Hematopoietic multipotent progenitor cell treated with erythropoietin and hydrocortisone succinate and interleukin-3 and kit ligand, for 17 days (in vitro differentiated cells): ENCODE measurements at places on chromosomes 4 and X.

- no peak for DNase-seq
These were observed 45.4 kb downstream of the TIGD4 start for GRCh38 chr4:152734015-152734698.

DNA sequence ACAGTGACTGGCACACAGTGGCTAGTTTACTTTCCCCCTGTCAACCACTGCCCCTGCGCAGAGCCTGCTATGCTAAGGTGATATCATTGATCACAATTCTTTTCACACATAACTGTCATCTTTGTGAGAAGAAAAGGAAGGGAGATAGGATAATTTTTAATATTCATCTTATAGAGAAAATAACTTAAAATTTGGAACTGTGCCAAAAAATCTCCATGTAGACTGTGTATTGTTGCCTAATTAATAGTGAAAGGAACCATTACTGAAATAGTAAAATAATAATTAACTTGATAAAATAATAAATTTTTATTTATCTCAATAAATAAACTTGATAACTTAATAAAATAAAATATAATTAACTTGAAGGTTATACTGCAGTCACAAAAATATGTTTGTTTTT, 1069.4 kb downstream of the C4orf33 start:
- no peak for DNase-seq

- DNase-seq: no peak
These were observed 152.2 kb downstream of the TACR3 start for GRCh38 chr4:103567591-103567990.

- DNase-seq: peak; percentile 25
These were observed at the start of gene CTPS2 for GRCh38 chrX:16712548-16713155. CTPS2 (minus strand) TSS chrX:16712669; CDS start chrX:16702902, 9,767 bp downstream.

DNA sequence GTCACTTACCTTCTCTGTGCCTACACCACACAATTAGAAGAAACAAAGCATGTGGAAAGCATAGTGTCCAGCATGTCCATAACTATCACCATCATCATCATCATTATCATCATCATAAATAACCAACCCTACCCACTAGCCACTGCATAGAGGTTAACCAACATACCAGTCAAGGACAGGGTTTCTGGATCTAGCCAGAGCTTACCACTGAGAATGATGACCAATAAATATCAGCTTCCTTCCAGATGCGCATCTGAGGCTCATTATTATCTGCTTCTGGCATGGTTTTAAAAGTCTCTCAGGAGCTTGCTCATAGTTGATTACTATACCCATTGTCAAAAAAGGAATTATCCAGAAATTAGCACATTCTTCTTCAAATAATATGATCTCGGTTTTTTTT, 25.5 kb upstream of the MYOZ2 start:
- no peak for DNase-seq

DNA sequence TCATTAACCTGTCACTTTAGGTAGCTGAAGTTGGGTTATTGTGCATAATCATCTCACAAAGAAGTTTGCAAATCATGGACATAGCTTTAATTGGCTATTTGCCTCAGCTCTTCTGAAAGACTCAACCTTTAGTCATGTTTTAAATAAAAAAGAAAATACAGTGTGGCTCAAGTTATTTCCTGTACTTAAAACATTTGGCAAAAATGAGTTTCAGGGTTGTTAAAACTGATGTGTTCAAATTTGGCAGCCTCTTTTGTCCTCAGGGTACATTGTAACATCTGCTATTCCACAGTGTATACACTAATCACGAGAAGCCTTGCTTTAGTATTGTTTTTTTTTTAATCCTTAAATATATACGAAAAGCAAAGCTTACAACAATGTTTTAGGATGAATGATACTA, 31.5 kb upstream of the HPGD start:
- no peak for DNase-seq

DNA sequence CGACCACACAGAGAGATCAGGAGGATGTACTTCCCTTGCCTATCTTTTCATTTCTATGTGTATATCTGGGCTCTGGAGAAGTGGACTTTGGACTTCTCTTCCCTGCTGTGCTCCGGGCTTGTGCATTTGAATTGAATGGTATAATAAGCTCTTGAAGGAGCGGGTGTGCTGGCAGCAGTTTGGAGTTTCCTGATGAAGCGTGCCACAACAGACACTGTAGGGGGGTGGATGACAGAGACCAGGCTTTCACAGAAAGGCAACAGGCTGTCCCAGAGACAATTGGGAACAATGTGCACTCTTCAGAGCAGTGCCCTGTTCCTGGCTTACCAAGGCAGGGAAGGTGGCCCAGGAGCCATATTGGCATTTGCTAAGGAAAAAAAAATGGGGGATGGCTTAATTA, 170.1 kb downstream of the FRMPD4 start:
- DNase-seq: no peak

- no peak for DNase-seq
These were observed 75.6 kb downstream of the REPS2 start for GRCh38 chrX:17021851-17022604.
